ENCODE measurements at places on chromosomes 5 and 9.

DNA sequence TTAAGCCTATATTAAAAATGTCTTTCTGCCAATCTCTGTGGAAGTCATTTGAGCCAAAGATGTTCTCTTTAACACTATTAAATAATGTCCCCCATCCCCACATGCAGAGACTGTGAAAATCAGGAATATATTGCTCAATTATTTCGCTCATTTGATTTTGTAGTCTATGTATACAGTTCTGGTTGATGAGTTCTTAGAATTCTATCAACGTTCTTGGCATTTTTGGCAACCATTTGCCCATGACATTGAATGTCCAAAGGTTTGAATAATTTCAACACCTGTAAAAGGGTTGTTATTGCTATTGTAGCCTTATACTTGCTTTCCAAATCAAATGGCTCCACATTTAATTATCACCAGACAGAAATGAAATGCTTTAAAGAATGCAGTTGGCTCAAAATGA is 536.1 kb downstream of the CAAP1 start:
- no peak for DNase-seq

DNA sequence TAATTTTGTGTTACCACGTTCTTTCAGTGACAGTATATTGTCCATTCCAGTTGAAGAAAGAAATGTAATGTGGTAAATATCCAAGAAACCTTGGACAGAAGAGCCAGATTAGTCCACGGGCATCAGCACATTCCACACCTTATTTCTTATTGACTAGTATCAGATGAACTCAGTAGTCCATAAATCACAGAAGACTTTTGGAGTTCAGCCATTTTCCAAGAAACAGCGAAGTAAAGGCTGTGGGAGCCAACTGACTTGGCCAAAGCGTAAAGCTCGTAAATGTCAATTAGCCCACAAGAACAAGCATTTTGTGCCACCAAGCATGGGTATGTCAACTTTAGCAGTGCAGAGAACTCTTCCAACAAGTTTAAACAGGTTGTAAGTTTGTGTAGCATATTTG is 60.2 kb upstream of the STARD4 start:
- no peak for DNase-seq

- no peak for DNase-seq
Observed at GRCh38 chr5:170746961-170747340, 36.6 kb upstream of the GABRP start.

DNA sequence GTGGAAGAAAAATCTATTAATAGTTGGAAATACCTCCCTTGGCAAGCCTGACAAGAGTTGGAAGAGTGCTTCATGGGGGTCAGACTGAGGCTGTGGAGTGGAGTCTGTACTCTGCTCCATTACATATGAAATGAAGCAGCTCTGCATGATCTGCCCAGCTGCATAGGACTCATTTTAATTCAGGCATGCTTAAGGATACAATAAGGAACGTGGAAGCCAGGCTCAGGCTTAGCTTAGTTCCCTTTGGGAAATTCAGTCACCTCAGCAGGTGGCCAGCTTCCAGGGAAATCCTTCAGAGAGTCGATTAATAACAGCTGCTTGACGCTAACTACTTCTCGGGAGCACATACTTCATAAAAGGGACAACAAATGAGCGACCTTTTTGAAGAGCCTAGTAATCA is 1672.9 kb upstream of the WWC1 start:
- DNase-seq = no peak

DNA sequence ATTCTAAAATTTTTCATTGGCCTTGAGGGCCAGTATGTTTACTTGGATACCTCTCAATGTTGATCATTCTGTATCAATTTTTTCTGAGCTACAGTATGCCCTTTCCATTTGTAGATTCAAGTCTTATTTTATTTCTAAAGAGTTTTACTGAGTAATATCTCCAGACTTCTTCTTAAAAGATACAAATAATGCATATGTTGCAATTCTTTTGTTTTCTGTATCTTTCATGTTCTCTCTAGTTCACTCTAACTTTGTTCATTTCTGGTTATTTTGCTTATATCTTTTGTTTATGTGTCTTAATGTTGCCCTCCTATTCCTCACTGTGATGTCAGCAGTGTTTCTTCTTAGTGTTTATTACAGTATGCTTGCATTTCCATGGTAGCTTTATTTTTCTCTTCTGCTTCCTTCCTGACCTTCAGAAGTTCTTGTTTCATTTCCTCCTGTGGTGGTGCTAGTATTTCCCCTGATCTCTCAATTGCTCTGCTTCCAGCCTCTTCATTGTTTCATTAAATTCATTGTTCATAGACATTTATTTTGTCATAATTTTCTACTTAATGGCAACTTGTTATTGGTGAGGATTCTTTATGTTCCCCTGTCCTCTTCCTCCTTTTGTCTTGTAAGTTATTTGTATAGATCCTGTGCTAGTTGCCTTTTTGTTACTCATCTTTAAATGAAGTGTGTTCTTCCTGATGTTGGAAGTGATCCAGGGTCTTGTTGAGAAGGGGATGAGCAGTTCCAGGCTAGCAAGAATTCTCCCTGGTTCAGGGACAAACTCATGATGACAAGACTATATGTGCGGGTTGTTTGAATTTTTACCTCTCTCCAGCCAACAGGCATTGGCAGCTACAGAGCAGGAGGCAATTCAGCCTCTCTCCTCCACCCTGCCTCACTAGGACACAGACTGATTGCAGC is 160.8 kb downstream of the DEPDC1B start:
- no peak for DNase-seq
